Sigmoid colon (tissue), 7 donors: ENCODE measurements at places on chromosomes 3 and 15.

- no peak overlapping the region for H3K4me3 ChIP-seq
- DNase-seq, result peak; percentile 41
- no peaks in the 10 kb centered on the region for H3K36me3 ChIP-seq
- no peak overlapping the region for H3K27ac ChIP-seq
Measured at GRCh38 chr15:79075256-79075655, 15.3 kb downstream of the RASGRF1 start.

GRCh38 chr3:177647341-177647740, 450.1 kb upstream of the TBL1XR1 start:
- no peak overlapping the region for H3K4me3 ChIP-seq
- H3K4me1 ChIP-seq, result peaks cover 11% of the 10 kb centered on the region
- no peak overlapping the region for H3K27ac ChIP-seq
- H3K27me3 ChIP-seq, result no peaks in the 10 kb centered on the region

GRCh38 chr3:102614585-102614984, 179.8 kb downstream of the ZPLD1 start:
- H3K27me3 ChIP-seq, result no peaks in the 10 kb centered on the region
- no peaks in the 10 kb centered on the region for H3K4me1 ChIP-seq
- no peak overlapping the region for H3K27ac ChIP-seq
- no peak overlapping the region for H3K4me3 ChIP-seq

DNA sequence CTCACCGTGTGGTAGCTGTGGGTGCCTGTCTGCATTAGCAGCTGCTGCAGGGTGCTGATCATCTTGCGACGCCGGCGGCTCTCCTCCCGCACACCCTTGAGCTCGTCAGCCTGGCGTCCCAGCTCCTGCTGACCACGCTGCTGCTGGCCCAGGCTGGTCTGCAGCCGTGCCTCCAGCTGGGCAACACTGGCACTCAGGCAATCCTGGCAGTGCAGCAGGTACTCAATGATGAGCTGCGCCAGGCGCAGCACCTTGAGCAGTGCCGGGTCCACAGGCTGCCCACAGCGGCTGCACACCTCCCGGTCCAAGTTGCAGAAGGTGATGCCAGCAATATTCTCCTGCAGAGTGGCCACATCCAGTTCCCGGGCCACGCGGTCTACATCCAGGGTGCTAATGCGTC, 11.9 kb downstream of the DZIP1L start:
- no peak overlapping the region for H3K4me3 ChIP-seq
- peaks cover 22% of the 10 kb centered on the region for H3K36me3 ChIP-seq
- no peak overlapping the region for H3K27ac ChIP-seq
- no peak for DNase-seq
- no peaks in the 10 kb centered on the region for H3K27me3 ChIP-seq
- H3K4me1 ChIP-seq, result no peaks in the 10 kb centered on the region

DNA sequence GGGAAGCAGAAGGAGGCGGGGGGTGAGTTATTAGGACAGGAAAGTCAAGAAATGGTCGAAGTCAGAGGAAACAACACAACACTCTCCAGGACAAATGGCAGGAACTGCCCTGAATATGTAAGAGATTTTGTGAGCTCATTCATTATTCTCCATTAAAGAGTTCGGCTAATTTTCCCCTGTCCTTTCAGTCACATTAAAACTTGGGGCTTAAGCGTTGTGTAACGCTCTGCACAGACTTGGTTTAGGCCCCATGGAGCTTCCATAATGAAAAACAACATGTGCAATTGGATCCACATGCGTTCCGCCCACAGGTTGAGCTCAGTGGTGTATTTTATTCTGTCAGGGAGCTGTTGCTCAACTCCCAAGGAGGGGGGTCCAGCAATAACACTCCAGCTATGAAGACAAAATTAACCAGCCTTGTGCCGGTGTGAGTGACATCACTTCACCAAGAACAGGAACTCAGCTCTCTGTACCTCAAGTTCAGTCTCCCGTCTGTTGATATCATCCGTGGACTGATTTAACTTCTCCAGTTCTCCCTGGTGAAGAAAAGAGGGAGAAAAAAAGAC, 2.3 kb downstream of the SH3BP5 start:
- DNase-seq, result peak; percentile 91
- H3K4me3 ChIP-seq, result peak overlapping the region; percentile 79
- peaks cover 36% of the 10 kb centered on the region for H3K4me1 ChIP-seq
- H3K27me3 ChIP-seq, result no peaks in the 10 kb centered on the region
